Hematopoietic multipotent progenitor cell treated with erythropoietin and hydrocortisone succinate and interleukin-3 and kit ligand, for 4 days (in vitro differentiated cells): ENCODE measurements at places on chromosomes 5 and 9.

GRCh38 chr5:130710596-130710995 is 454.5 kb downstream of the HINT1 start:
- no peak for DNase-seq

DNA sequence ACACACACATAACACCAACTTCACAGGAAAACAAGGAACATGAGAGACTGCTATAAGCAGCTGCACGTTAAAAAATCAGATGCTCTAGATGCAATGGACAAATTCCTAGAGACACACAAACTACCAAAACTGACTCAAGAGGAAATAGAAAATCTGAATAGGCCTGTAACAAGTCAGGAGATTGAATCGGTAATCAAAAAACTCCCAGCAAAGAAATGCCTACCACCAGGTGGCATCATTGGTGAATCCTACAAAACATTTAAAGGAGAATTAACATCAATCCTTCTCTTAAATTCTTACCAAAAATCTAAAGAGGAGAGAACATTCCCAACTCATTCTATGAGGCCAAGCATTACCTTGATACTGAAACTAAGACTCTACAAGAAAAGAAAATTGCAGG is 54.9 kb downstream of the NDST1 start:
- DNase-seq = peak; percentile 79

- no peak for DNase-seq
These were observed 153.6 kb downstream of the TRIO start for GRCh38 chr5:14296533-14297331.

- DNase-seq = no peak
These were observed 90.5 kb downstream of the ADAMTS12 start for GRCh38 chr5:33801292-33801691.

GRCh38 chr5:1218351-1219080 is 6.7 kb upstream of the SLC6A18 start:
- DNase-seq = no peak
